ENCODE measurements at places on chromosomes 12 and 14.

DNA sequence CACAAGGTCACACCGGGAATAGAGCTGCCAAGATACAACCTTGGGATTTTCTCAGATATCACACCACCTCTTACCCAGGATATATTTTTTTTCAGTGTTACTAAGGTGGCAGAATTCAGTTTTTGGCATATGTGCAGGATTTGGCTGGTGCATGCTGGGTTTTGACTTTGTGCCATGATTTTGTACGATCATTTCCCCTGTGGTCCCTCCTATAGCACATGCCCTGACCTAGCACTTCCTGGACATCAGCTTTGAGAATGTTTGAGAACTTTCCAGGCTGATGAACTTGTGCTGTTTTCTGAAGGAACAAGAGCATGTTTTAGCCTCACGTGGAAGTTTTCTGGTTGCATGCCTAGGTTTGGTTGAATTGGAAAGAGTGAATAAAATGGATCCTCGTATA, 11.0 kb upstream of the TBPL2 start:
- no peak for ATAC-seq

DNA sequence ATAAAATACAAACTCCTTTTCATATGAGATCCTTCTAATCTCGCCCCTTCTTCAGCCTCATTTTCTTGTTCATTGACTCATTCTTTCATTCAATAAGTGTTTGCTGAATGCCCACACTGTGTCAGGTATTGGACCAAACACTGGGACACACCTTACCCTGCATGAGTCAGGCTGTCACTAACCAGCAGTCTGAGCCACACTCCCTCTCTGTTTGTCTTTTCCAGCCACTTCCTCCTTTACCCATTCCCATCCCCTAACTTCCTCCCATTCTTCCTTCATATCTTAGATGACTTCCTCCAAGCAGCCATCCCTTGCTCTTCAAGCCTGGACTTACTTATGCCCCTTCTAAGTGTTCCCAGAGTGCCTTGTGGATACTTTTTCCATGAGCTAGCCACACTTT, 27.0 kb upstream of the HIF1A start:
- peak; percentile 42 for ATAC-seq

- no peak for ATAC-seq
These were observed 169.5 kb downstream of the ANO4 start for GRCh38 chr12:100964028-100964427.

DNA sequence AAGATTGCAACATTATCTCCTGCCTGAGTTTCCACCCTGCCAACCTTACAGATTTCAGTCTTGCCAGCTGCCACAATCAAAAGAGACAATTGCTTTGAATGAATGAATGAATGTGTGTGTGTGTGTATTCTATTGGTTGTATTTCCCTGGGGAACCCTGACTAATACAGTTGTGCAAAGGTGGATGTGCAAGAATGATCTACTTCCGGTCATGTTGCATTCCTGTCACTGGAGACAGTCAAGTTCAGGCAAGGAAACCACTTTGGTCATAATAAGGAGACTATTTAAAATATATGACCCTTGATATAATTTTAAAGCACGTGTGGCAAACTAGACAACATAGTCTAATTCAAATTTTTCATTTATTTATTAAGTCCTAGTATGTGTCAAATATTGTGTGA, 13.1 kb downstream of the RERG start:
- ATAC-seq: no peak

DNA sequence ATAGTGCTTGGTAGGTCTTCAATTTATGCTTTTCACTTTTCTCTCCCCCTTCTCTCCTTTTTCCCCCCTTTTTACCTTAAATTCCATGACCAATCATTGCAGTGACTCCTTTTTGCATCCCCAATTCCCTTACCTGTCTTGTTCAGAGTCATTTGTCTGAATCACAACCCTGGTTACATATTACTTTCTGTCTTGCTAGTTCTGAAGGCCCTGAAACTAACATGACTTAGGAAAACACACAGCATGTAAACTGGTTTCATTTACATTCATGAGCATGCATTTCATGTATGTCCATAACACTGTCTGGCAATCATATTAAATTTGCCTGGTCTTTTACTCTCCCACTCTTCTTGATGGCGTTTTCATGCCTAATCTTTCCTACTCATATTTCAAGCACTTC, 20.3 kb upstream of the FOXG1 start:
- no peak for ATAC-seq

- no peak for ATAC-seq
These were observed 58.4 kb downstream of the IGF1 start for GRCh38 chr12:102421802-102422583.

- no peak for ATAC-seq
These were observed 203.9 kb upstream of the KRR1 start for GRCh38 chr12:75715323-75715644.

GRCh38 chr12:124230117-124230757, 64.7 kb upstream of the RFLNA start:
- ATAC-seq: no peak

DNA sequence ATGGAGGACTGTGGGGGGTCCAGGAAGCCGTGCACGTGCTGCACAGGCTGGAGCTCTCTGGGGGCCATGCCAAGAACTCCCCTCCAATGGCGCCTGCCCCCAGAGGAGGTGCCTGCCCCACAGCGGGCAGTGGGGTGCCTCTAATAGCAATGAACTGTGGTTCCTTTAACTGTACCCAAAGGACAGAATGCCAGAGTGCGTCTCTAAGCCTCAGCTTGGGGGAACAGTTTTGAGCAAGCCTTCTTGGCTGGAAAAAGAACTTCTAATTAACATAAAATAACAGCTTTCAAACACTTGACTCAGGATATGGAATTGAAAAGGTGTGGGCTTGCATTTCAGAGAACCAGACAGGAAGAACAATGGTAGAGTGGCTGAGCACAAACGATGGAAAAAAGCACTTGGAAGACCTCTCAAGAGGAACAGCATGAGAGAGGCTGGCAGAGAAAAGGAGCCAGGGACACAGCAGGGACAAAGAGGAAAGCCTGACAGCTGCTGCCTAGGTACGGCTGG, 195.6 kb downstream of the TTC7B start:
- ATAC-seq: no peak

GRCh38 chr12:101967506-101967905, 90.1 kb downstream of the DRAM1 start:
- no peak for ATAC-seq

- ATAC-seq: no peak
These were observed 1.9 kb upstream of the RFX4 start for GRCh38 chr12:106580671-106581508.

DNA sequence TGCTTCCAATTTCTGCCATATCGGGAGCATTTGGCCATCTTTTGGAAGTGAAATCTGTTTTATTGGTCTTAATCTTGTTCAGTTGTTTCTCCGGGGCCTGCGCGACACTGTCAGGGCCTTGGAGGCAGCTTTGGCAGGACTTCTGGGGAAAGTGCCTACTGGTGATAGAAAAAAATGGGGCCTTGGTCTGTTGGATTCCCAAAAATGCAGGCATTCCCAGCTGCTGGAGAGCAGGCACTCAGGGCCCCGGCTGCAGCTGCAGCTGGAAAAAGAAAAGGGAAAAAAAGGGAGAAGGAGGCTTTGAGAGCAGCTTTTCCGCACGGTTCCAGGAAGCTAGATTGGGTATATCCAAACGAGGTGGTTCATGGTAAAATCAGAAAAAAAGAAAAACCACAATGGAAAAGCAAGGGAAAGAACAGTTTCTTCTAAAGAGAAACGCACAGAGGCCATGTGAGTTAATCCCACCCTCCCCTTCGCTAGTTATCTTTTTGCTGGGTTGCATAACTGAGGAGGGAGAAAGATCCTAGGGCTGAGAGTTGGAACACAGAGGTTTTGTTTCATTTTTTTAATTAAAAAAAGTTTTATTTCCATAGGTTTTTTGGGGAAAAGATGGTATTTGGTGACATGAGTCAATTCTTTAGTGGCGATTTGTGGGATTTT, 134.7 kb upstream of the RFLNA start:
- no peak for ATAC-seq

DNA sequence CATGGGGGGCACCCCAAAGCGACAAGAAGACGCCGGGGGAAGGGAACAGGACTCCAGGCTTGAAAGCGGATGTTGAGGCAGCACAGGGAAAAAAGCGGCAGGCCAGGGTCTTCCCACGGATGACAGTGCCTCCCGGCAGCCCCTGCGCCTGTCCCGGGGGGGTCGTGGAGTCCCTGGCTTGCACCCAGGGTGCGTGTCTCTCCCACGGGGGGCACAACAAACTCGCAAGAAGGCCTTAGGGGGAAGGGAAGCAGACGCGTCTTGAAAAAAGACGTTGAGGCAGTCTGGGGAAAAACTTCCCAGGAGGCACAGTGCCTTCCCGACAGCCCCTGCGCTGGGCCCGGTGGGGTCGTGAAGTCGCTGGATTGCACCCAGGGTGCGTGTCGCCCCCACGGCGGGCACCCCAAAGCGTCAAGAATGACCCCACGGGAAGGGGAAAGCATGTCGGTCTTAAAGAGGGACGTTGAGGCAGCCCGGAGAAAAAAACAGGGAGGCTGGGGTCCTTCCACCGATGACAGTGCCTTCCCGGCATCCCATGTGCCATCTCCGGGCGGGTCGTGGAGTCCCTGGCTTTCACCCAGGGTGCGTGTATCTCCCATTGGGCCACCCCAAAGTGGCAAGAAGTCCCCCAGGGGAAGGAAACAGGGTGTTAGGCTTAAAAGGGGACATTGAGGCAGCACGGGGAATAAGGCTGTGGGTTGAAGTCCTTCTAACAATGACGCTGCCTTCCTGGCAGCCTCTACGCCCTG, 159.9 kb upstream of the ALG10B start:
- ATAC-seq: no peak

DNA sequence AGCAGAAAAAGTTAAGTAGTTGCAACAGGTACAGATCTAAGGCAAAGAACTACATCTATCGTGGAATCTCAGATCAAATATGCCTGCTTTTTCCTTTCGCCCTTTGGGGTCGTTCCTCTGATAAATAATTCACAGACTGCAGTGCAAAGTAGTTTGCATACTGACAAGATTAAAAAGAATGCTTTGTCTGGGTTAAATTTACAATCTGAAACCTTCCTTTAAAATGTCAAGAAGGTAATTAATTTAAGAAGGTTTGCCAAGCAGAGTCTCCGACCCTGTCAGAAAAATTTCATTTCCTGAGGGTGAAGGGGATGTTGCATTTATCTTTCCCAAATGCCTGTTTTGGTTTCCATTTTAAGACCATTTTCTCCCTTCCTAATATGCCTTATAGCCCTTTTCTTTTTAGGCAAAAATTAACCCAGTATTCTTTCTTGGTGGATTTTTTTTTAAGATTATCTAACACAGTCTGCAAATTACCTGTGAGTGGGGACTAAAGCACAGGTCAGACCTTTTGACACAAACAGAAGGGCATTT, 406.9 kb downstream of the LRIG3 start:
- no peak for ATAC-seq

DNA sequence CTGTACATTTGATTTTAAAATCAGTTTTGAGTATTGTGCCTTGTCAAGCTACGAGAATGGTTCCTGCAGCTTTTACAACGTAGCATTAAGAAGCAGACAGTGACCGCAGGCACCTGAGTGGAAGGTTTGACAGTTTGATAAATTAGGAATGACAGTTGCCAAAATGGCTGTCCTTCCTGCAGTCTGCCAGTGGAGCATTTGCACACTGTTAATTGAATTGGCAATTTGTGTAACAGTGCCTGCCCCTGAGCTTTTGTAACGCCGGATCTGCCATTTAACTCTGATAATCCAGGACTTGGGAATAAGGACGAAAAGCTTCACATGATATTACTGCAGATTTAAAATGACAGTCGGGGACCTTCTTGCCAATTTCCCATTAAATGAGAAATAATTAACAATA, 385.3 kb downstream of the NPAS3 start:
- no peak for ATAC-seq

- no peak for ATAC-seq
These were observed 76.1 kb downstream of the CRADD start for GRCh38 chr12:93753285-93753684.

DNA sequence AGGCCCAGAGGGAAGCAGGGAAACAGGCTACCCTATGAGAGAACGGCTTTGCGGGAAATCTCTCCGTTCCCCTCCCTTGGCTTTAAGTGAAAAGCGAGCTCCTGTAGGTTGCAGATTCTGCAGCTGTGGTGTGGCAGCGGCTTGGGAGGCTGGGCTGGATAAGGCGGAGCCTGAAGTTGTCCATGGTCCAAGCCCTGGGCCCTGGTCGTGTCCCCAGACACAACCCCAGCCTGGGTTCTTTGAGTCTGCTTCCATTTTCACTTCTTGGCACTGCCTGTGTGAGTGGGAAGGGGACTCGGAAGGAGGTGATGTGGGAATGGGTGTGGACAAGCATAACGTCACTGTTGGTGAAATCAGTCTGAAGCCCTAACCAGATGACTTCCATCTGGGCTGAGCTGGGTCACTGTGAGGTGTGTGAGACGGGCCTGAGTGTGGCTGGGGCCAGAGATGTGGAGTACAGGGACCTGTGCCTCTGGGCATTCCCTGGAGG, 43.0 kb upstream of the CTDSP2 start:
- no peak for ATAC-seq

DNA sequence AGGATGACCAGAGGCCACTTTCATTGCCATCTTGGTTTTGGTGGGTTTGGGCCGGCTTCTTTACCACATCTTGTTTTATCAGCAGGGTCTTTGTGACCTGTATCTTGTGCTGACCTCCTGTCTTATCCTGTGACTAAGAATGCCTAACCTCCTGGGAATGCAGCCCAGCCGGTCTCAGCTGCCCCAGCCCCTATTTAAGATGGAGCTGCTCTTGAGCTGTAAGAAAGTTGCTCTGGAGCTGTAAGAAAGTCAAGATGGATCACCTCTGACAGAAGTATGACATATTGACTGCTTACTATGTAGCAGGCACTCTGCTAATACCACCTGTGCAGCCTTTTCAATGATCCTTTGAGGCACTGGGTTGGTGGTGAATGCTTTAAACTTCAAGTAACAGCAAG, 52.1 kb downstream of the RIN3 start:
- no peak for ATAC-seq

GRCh38 chr12:7361265-7361664, 57.4 kb downstream of the ACSM4 start:
- no peak for ATAC-seq

Data from activated CD4-positive, CD25-positive, alpha-beta regulatory T cell treated with anti-CD3 and anti-CD28 coated beads, Interleukin-2, amount 50 U/mL, for 24 hours (primary cell).